ENCODE measurements at places on chromosomes 6 and 20.

- no peak for DNase-seq
Observed at GRCh38 chr6:89386917-89387491, 25.1 kb downstream of the RRAGD start.

DNA sequence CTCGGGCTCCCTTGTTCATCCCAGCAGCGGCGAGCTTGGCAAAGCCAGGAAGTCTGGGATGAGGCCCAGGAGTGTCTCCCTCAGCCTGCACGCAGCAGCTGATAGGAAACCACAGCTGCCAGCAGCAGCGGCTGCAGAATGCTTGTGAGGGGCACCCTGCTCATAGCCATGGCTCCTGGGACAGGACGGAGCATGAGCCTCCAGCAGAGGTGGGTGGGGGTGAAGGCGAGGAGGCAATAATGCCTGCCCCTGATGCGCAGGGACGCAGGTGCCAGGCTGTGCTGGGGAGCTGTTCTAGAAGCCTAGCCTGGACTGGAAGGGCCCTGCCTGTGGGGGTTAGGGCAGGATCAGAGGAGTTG lies 157.9 kb downstream of the CD83 start:
- DNase-seq = peak; percentile 23

- no peak for DNase-seq
Observed at GRCh38 chr20:60262967-60263603, 304.9 kb downstream of the CDH26 start.

DNA sequence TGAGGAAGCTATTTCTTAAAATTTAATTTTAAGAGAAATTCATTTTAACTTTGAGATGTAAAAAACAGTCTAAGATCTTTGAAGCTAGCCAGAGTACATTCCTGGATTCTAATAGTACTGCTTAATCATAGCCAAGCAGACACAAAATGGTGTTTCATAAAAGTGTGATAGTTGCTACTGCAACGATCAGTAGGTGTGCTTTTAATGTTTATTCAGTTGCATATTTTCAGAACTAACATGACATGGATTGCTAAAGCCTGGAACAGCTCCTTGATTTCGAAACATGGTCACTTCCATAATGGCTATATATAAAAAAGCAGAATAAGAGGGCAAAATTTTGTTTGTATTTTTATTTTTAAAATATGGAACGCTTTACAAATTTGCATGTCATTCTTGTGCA lies 35.5 kb downstream of the SESN1 start:
- no peak for DNase-seq

- no peak for DNase-seq
Observed at GRCh38 chr20:42041000-42041565, 422.9 kb upstream of the CHD6 start.

DNA sequence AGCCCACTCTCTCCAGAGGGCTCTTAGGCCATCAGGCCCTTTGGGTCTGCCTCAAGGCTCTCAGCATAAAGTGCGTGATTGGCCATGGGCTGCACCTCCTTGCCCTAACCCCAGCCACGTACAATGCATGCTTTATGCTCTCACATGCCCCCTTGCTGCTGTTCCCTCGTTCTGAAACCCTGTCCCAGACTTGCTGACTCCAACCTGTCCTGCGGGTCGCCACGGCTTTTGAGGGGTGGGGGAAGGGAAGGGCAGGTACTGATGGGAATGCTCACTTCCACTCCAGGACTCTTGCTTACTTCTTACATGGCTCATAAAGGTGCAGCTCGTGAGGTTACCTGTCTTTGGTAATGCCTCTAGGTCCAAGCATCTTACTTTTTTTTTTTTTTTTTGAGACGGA lies 6.0 kb downstream of the ARMC12 start:
- DNase-seq = no peak

DNA sequence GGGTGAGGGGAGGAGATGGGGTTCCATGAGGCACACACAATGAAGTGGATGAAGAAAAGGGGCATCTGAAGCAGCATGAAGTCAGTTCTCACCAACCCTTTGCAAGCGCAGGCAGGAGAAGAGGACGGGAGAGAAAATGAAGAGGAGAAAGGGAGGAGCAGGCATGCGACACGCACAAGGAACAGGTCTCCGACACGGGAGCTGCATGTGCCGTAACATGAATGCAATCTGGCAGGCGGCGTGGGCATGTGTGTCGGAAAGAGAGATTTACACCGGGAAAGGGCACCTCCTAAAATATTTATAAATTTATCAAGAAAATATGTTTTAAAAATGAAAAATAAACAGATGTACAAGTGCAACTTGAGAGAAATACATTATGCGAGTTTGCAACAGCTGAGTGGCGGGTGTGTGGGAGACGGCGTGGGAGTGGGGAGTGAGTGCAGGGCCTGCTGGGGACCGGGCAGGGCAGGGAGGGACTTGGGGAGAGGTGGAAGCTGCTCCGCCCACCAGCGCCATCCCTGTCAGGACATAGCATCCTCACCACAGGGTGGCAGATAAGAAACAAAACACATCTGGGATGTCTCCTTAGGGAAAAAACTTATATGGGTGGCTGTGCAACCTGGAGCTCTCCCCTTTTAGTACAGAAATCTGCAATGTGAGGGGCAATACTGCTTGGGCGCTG lies 40.6 kb downstream of the GJA10 start:
- DNase-seq = no peak

DNA sequence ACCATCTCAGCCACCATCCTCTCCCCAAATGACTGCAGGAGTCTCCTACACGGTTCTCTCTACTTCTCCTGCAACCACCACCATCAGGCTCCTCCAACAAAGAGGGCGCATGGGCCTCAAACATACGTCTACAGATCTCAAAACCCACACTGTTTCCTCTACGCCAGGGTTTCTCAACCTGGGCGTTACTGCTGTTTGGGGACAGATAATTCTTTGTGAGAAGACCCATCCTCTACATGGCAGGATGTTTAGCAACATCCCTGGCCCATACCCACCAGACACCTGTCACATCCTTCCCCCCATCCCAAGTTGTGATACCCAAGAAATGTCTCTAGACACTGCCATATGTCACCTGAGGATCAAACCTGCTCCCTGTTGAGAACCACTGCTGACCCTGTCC lies 45.0 kb downstream of the ELMO2 start:
- no peak for DNase-seq

DNA sequence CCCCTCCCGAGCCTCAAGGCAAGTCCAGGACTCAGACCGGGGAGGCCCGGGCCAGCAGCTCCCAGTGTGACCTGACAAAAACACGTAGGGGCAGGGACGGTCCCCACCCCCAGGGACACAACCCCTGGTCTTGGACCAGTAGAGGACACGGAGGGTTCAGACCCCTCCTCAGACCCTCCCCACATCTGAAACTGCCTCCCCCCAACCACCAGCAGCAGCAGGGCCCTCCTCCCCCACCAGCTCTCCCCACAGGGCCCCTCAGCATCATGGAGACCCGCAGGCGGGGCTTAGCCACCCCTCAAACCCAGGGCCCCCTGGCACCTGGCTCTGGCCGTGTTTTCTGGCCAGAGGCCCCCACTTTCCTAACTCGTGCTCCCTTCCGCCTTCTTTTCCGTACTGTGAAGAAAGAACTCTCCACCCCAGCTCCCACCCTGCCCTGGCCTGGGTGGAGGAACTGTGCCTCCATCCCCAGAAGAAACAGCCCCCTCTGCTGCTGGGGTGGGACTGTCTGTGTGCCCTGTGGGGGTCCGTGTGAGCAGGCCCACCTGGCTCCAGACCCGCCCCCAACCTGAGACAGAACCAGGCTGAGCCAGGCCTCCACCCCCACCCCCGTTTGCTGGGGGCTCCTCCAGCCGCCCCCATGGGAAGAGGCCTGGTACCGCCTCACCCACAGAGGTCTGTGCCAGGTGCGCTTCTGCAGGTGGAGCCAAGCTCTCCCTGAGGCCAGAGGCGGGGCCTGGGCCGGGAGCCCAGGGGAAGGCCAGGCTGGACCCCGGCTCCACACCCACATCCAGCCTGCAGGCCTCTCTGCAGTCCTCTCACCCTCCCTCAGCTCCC lies 39.0 kb upstream of the MDFI start:
- no peak for DNase-seq

GRCh38 chr6:125789167-125789566 lies 1.6 kb upstream of the NCOA7 start:
- no peak for DNase-seq

DNA sequence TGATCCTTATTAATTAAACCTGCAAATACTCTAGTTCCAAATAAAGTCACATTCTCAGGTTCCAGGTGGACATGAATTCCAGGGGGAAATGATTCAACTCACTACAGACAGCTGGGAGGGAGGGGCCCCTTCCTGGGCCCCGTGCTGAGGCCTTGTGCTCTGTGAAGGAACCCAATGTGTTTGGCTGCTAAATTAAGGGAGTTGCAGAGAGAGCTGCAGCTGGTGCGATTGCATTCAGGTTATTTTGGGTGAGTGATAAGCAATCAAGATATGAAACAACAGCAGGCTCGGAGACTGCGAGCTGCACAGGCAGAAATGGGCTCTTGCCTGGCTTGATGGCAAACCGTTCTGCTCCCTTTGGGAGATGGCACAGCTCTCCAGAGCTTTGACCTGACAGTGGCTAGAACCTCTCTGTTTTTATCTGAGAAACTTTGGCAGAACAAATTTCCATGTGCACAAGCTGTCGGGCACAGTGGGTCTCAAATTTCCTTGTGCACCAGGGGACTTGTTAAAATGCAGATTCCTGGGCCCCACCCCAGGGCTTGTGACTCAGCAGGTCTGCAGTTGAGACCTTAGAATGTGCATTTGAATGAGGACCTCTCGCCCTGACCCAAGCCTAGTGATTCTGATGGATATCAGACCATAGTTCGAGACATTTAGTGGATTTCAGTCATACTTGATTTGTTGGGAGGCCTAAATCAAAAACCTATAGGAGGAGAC lies 9.8 kb downstream of the MAPK13 start:
- no peak for DNase-seq
